ENCODE measurements at places on chromosomes 4 and X.

GRCh38 chr4:173507471-173508385, 22.3 kb downstream of the HAND2 start:
- DNase-seq, result no peak

GRCh38 chr4:173014836-173015235, 153.8 kb upstream of the GALNT7 start:
- DNase-seq, result no peak

DNA sequence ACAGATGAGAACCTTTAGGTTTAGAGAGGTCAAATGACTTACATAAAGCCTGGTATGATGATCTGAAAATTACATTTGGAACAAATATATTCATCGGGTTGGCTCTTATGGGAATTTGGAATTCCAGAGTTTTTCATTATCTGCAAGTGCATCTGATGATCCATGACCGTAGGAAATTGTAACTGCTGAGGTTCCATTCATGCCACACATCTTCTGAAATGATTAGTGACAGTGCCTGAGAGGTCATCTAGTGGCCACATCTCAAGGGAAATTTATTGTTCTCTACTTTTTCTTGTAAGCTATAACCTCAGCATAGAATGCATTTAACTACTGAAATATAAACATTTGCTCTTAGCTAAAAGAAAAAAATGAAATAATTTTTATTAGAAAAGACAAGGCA, 105.8 kb upstream of the NWD2 start:
- no peak for DNase-seq

DNA sequence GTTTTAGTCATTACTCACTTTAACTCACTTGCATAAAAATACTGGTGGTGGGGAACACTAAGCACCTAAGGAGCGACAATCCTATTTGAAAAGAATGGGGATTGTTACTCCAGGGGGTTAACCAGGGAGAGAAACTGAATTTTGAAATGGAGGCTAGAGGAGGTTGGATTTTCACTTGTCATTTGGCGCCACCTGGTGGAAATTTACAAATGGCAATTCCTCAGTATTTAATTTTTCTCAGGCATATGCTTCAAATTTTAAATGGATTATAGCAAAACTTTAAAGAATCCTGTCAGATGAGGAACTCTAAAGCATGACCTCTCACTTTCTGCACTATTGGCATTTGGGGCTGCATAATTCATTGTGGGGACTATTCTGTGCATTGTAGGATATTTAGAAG, 2.7 kb upstream of the GEMIN8 start:
- DNase-seq, result no peak

GRCh38 chr4:79298484-79298883, 27.4 kb downstream of the NAA11 start:
- DNase-seq, result no peak

DNA sequence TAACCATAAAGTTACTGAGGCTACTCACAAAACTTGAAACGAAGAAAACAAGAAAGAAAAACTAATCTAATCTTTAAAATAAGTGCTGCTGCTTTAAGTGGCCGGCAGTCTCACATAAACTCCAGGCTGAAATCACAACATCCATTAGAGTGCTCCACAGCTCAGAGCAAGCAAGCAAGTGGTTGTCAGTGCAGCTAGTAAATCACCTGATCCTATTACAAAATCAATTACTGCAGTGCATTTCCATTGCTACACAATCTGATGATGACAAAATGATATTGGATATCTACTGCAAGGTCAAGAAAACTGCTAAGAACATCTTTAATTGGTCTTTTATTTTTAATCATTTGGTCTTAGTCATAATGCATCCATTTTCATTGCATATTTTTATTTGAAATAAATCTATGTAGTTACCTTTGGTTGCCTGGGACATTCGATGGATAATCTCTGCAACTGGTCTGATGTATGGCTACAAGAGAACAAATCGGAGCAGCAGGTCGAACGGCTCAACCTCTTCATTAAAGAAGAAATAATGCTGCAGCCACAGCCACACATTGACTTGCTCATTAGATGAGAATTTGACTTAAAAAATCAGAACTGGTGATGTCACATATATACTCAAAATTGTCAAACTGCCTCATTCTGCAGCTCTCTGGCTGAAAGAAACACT, 87.7 kb downstream of the FBXW7 start:
- DNase-seq, result no peak

- DNase-seq, result no peak
These were observed 982.4 kb upstream of the HS3ST1 start for GRCh38 chr4:12411072-12411471.

- no peak for DNase-seq
These were observed 2313.8 kb downstream of the ARAP2 start for GRCh38 chr4:33930497-33930896.

GRCh38 chr4:84145176-84145575, 353.9 kb downstream of the NKX6-1 start:
- DNase-seq, result no peak
